ENCODE measurements at places on chromosomes 12 and 14.

GRCh38 chr14:99546234-99546879, 57.6 kb downstream of the CCDC85C start:
- DNase-seq, result no peak

- no peak for DNase-seq
These were observed 353.0 kb upstream of the TMTC1 start for GRCh38 chr12:30136696-30137095.

DNA sequence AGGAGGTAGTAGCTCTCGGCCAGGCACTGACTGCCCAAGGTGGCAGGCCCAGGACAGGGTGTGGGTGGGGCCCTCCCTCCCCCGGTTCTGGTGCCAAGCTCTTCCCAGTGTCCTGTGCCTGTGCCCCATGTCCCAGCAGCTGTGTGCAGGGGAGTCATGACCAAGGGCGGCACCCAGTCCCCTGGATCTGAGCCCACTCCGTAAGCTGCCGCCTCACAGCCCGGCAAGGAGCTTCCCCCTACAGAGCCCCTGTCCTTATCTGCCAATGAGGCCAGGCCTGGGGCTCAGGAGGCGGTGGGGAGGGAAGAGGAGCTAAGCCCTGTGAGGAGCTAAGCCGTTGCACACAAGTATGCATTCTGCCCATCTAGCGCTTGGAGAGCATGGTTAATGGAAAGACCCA, 5.6 kb upstream of the C14orf180 start:
- DNase-seq, result no peak

DNA sequence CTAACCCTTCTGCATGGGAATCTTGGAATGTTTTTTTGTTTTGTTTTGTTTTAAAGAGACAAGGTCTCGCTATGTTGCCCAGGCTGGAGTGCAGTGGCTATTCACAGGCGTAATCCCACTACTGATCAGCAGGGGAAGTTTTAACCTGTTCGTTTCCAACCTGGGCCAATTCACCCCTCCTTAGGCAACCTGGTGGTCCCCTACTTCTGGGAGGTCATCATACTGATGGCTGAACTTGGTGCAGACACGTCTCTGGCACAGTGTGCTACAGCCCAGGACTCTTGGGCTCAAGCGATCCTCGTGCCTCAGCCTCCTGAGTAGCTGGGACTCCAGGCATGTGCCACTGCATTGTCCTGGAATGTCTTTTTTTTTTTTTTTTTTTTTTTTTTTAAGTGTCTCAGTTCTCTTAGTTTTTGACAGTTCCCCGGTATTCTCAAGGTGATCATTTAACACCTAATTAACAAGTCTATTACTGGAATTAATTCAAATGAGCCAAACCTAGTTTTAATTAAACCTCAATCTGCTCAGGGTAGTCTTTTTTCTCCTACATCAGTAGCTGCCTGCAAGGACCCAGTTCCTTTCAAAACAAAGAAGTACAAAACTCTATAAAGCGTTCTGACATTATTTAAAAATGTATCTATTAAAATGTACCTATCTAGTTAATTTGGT, 49.0 kb upstream of the ISM2 start:
- DNase-seq, result no peak

DNA sequence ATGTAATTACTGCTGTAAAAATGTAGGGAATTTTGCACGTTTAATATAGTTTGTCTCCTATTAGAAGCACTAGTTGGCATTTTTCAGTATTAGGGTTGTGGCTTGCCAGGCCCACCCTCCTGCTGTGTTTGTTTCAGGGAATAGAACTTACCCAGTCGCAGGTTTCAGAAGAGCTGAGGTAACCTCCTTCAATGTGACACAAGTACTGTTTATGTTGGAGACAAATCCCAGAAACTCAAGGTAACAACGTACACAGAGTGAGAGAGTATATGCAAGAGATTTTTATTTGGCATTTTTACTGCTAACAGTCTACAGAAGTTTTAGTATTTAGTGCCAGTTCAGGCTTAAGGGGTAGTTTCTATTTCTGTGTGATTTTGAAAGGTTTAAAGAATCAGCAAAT, 284.3 kb downstream of the RAD51B start:
- DNase-seq, result no peak

- DNase-seq, result no peak
These were observed 286.6 kb upstream of the RGS6 start for GRCh38 chr14:71645656-71646055.

DNA sequence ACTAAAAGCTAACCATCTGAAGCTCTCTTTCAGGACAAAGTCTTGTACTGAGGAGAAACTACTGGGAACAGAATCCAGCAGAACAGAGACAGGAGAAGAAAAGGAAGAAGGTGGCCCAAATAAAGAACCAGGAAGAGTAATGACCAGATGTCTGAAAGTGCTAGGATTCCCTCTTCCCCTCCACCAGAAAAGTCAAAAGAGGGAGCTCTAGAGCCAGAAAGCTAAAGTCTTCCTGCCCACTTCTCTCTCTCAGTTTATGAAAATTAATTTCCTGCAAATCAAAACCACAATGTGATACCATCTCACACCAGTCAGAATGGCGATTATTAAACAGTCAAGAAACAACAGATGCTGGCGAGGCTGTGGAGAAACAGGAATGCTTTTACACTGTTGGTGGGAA, 47.2 kb downstream of the SPPL3 start:
- no peak for DNase-seq

GRCh38 chr12:25322918-25323531, 72.3 kb upstream of the KRAS start:
- no peak for DNase-seq

DNA sequence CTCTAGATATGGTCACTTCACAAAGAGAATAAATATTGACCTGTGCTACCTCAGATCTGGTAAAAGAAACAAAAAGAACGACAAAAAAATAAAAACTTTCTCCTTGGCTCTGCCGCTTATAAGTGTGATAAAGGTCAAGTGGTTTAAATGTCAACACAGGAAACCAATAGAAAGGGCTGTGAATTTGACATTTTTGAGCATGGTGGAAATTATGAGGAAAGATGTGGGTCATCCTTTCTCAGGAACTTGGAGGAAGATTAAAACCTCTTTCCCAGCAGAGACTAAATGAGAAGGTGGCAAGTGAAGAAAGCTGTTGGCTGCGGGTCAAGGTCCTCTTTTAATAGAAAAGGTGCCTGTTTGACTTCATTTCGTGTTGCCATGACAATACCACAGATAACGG, 28.2 kb downstream of the TESPA1 start:
- DNase-seq, result no peak

Data from hematopoietic multipotent progenitor cell treated with erythropoietin and hydrocortisone succinate and interleukin-3 and kit ligand, for 15 days (in vitro differentiated cells).